Ascending aorta (tissue), 2 donors: ENCODE measurements at places on chromosomes 4 and X.

GRCh38 chr4:47837094-47837907 lies 566 bp downstream of the CORIN start:
- no peak for DNase-seq

- DNase-seq = peak; percentile 78
Observed at GRCh38 chr4:147860960-147861359, 129.1 kb downstream of the ARHGAP10 start.

- DNase-seq = no peak
Observed at GRCh38 chrX:97995834-97996233, 1112.1 kb downstream of the RPA4 start.

- DNase-seq = no peak
Observed at GRCh38 chr4:115249808-115250207, 136.4 kb upstream of the NDST4 start.

GRCh38 chr4:3331511-3332394 lies 38.9 kb downstream of the RGS12 start:
- no peak for DNase-seq

DNA sequence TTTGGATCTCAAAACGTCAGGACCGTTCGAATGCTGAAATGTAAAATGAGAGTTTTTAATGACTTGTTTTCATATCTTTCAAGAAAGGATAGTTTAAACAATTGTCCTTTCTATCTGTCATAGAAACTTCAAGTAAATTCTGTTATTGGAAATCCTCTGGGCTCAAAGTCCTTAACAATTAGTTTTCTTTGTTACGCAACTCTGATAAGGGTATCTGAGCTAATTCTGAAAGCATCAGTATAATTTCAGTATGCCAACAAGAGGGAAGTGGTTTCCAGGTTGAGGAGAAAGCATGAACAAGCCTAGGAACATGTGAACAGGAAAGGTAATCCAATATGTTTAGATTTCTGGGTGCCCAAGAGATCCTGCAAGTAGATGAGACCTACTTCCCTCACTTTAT lies 22.0 kb downstream of the ADH7 start:
- no peak for DNase-seq

DNA sequence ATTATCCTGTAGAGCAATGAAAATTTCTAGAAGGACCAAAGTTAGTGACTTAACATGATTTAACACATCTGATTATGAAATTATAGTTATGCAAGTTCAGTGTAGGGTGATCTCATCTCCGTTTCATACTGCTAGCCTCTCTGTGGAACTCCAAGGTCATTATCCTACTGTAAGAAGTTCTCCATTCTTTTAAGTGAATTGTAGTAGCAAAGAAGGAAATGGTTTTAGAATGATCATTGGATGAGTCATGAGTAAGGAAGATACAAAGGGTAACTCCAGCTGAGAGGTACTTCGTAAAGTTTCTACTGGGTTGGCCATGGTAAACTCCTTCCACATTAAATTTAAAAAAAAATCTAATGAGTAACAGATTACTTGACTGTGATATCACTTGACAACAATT lies 215.0 kb upstream of the GIMD1 start:
- DNase-seq = no peak

- DNase-seq = no peak
Observed at GRCh38 chrX:129930941-129931410, 25.0 kb downstream of the UTP14A start.

GRCh38 chr4:26524011-26524410 lies 33.7 kb upstream of the CCKAR start:
- DNase-seq = no peak

DNA sequence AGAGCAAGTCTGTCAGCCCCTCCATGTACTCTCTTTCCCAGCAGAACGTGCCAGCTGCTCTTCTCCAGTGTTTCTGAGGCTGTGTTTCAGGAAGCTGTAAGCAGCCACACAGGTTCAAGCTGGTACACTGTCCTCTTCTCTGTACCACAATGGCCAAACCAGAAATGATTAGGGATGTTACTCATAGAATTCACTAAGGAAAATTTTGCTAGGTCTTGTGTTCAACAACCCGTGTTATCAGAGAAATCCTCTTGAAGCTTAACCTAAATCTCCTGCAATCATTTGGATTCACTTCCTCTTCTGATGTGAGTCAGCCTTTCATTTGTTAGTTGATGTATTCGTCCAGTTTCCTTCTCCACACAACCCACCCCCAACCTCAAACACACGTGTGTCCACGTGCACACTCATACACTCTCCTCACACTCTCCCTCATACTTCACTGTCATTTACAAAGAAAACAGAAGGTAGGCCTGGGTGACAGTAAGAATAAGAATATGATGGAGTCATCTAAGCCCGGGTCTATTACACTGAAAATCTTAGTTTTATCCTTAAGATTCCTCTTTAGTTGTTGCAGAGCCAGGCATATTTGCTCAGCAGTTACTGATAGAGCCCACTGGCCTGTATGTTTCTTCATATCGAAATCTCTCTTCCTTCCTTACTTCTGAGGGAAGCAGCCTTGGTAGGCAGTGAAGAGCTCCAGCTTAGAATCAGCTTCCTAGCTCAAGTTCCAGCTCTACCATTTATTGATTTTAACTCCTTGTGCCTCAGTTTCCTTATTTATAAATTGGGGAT lies 63.4 kb downstream of the DCUN1D4 start:
- no peak for DNase-seq

DNA sequence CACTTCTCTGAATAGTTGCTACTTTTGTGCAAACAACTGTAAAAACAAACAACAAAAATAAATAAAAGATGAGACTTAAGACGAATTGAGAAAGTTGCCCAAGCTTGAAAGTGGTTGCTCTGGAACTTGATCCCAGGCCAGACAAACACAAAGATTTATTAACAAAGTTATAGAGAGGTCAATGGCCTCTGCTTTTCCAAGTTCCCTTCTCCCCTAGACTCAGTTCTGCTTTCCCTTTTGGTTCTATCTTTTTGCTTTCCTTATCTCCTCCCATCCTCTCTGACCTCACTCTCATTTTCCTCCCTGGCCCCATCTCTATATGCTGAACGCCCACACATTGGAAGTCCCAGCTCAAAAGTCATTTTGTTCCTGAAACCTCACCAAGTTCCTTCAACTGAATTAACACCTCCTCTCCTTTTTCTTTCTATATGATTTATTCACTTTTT lies 82.7 kb downstream of the MXRA5 start:
- no peak for DNase-seq

DNA sequence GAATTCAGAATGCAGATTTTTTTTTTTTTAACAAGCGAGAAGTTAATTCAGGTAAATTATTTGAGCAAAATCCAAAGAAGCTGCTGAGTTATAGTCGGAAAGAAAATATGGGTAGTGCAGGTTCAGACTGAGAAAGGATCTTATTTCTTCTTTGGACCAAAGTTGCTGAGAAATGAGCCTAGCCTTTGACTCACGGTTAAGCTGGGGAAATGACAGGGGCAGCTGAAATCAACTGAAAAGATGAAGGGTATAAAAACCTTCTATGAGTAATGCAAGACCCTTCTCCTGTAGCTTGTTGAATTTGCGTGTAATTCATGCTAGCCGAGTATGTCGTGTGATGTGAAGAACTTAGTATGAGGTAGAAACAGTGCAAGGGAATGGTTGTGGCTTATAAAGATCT lies 63.0 kb downstream of the KIAA0232 start:
- no peak for DNase-seq

- DNase-seq = no peak
Observed at GRCh38 chr4:72842323-72842722, 227.2 kb downstream of the COX18 start.

DNA sequence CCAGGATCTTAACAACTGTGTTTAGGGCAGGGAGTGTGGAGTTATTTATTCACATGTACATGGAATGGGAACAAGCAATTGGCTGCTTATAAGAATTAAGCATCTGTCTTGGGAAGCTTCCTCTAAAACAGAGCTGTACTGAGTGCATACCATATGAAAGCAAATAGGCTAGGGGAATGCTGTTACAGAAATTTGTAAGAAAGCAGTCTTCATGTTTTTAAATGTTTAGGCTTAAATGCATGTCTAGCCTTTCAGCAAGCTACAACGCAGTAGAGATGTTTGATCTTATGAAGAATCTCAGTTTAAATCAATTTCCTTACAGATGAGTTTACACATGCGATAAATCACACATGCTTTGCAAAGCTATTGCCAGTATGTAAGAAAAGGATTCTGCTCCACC lies 123.1 kb upstream of the MID1 start:
- no peak for DNase-seq

- DNase-seq = no peak
Observed at GRCh38 chr4:151184523-151185458, 85.4 kb downstream of the RPS3A start.

DNA sequence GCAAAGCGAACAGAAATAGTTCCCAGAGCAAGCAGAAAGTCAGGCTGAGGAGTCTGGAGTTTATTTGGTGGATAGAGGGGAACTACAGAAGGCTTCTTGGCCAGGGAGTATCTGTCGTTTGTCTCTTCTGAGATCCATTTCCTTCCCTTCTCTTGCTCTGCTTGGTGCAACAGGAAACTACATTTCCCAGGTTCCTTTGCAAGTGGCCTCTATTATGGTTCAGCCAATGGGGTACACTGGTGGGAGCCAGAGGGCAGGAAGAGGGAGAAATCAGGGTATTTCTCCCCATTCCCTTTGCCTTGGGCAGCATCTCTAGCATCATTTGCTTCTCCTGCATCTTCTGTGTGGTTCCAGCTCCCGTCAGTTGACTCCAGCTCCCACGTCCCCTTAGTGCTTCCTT lies 142.1 kb downstream of the BCOR start:
- DNase-seq = no peak

- no peak for DNase-seq
Observed at GRCh38 chrX:16828124-16828908, 41.8 kb downstream of the RBBP7 start.

- no peak for DNase-seq
Observed at GRCh38 chr4:88275949-88276515, 8.3 kb downstream of the PPM1K start.

DNA sequence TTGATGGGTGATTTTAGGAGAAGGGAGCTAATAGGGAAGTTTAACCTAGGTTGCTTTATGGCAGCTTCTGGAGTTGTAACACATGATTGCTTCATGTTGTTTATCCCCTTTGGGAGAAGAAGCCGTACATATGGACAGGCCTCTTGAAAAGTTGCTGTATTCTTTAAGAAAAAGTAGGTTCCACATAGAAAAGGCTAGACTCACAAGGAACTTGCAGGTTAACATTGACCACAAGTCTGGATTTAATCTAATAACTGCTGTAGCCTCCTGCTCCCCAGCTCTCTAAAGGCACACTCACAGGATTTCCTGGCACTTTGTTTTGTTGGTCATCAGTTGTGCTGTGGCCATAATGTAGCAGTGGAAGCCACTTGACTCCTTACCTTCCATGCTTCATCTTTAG lies 19.7 kb downstream of the FNIP2 start:
- no peak for DNase-seq

DNA sequence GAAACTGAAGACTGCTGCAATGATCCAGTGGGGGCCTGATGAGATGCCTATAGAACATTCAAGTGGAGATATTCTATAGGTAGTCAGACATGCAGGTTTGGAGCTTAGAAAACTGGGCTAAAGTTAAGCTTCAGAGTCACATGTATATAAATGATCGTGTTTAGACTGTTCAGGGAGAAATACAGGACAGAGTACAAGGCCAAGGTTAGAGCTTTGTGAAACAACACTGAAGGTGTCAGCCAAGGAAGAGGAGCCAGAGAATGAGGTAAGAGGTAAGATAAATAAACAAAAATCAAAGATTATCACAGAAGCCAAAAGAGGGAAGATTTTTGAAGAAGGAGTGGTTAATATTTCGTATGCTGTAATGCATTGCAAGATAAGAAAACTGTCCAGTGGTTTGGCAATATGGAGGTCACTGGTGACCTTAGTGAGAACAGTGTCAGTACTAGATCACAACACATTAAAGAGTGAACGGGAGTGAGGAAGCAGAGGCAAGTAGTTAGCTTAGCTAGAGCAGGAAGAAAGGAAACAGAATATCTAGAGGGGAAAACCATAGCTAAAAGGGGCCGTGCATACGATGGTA lies 58.0 kb upstream of the KLHL13 start:
- no peak for DNase-seq

DNA sequence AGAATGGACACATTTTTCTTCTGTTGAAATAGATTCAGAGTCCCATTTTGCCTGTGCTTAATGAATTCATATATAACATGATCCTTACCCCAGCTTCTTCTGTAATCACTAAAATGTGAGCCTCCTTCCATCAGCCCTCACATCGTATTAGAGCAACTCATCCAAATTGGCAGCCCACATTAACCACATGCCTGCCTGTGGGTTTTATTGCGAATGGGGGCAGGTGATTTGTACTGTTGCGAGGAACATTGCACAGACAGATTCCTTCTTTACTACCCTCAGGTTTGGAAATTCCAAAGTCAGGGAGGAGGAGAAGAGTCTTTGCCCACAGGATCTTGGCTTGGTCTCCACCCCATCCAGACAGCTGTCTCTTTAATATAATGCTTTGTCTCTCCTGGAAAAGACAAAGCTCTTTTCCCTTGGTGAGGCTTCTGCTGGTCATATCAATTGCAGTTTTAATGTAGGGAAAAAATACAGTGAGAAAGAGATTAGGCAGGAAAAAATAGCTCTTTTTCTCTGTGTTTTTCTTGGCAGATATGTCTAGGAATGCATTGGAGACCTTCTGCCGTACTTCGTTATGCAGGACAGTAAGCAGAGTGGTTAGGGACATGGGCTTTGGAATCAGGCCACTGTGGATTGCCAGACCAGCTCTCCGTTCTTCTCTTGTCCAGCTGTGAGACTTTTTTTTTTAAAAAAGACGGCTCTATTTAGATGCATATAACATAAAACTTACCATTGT lies 371.2 kb downstream of the AFF2 start:
- DNase-seq = no peak

DNA sequence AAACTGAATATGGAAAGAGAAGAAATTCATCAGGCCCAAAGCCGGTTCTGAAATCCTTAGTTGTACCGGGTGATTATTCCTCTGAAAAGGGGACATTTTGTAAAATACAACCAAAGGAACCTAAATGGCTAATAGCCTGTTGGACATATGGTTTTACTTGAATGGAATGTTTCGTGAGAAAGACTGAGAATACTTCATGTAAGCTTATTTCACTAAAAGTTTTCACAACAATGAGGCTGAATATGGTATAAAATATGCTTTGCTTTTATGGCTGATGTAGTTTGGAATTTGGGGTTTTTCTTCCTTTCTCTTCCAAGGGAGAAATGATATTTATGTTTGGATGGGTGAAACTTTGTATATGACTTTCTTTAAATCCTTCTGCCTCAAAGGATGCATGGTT lies 2.7 kb downstream of the GRIA3 start:
- no peak for DNase-seq

DNA sequence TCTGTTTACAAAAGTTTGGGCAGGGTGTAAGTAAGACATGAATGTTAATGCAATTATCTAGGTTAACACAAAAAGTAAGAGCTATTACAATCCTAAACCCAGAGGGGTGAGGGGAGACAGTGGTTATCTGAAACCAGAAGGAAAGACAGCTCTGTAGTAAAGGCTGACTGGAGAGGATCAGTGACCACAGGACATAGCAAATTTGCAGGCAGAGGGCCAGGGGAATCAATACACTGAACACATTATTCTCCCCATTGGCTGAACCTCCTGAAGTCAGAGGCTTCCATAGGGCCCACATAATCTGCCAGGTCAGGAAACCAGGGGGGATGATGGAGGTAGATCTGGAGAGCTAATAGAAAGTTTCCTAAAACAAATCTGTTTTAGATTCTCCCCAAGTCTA lies 689.4 kb upstream of the ATOH1 start:
- DNase-seq = no peak
